ENCODE measurements at places on chromosomes 16 and 17. TPM values are rescaled to one million over a fixed set of nuclear protein-coding genes. Genes with fewer than 3 reads are reported as not detected.

The SLFN12L gene
- not detected for total RNA-seq

The MYH11 gene
- total RNA-seq: 0.19 TPM

DNA sequence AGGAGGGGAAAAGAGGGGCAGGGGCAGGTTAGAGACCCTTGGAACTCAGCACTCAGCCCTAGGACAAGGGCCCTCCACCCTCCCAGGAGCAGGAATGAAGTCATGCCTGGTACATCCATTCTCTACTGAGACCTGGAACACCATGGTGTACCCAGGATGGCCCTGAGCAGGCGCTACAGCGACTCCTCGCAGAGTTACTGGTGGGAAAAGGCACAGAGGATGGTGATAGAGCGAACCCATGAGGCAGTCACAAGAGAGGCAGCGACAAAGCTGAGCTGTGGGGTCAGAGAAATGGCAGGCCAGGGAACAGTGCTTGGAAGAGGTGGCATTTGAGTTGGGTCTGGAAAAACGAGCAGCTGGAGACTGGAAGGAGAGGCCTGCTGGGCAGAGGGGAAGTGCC lies 37.5 kb downstream of the SRCIN1 start:
- DNase-seq: no peak

DNA sequence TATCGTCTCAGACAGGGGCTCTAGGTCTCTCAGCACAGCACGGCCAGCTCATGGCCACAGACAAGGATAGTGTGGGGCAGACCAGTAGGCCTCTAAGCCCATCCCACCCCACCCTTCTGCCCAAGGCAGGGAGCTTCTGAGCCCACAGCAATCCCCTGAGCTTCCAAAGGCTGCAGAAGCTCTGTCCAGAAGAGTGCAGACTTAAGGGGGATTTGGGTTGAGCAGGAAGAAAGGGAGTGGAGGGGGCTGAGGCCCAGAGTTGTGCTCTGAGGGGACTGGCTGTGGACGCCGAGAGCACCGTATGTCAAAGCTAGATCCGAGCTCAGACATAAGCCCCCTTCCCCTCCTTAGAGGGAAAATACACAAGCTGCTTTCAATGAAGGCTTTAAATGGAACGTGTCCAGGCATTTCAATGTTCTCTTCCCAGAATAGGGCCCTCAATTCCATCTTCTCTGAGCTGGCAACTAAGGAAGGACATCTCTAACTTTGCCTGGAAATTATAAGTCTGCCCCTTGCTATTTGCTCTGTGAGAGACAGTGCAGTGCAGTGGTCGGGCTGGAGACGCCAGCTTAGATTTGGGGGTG lies 116.4 kb upstream of the RPL38 start:
- no peak for DNase-seq

- peak; percentile 41 for DNase-seq
Measured at GRCh38 chr17:48499735-48500434, 30.9 kb downstream of the HOXB1 start.

DNA sequence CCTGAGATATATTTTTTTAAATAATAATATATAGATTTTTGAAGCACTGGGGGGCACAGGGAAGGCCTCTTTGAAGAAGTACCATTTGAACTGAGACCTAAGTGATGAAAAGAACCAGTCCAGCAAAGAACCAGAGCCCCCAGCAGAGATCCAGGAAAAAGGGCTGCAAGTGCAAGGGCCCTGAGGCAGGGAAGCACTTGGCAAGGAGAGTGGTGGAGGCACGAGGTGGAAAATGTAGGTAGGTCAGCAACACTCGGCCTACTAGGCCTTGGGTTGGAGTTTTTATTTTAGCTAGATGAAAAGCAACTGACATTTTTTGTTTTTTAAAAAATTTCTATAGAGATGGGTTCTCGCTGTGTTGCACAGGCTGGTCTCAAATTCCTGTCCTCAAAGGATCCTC lies 1.6 kb upstream of the CD19 start:
- no peak for DNase-seq

- peak; percentile 74 for DNase-seq
Measured at GRCh38 chr16:69566240-69566980, 644 bp downstream of the NFAT5 start.

The CDRT15L2 gene
- not detected for total RNA-seq

DNA sequence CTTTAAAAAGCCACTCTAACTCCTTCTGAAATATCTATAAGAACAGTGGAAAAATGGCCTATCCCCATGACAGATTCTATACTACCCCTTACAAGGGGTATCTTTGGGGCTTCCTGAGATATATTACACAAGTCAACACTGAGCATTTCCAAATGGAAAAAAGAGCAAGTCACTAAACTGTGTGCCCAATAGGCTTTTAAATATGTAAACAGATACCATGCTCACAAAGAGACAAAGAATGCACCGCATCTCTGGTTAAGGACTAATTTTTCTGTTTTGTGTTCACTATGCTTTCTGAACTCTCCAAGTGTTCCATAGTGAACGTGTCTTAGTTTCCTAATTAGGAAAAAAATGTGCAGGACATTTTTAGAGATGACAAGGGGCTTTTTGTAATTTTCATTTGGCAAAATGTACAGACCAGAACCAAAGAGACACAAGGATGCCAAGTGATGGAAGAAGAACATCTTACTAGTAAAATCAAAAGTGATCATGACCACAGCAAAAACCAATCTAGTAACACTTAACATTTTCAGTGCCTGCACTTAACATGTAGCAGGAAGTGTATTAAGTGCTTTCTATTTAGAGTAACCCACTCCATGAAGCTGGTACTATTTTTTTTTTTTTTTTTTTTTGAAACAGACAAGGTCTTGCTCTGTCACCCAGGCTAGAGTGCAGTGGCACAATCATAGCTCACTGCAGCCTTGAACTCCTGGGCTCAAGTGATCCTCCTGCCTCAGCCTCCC lies 21.5 kb downstream of the MYH11 start:
- no peak for DNase-seq

The NHLRC4 gene
- total RNA-seq: not detected

The TMEM92 gene
- 14.6 TPM for total RNA-seq

DNA sequence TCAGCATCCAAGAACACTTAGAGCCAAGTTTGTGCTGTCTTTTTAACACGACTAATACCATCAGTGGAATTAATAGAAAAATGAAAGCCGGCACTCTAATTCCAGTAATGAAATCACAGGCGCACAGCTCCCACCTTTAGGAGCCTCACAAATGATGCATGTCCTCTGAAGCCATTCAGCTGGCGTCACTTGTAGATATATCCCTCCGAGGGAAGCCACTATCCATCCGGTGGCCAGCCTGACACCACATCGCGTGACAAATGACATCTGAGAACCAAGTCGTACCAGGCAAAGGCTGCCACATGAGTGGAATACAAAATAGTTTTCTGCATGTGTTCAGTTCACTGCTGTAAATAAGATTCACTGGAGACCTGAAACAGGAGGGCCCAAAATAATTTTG lies 205.6 kb downstream of the GRIN2A start:
- DNase-seq: no peak

GRCh38 chr16:4615384-4616046 lies 827 bp upstream of the UBALD1 start:
- no peak for DNase-seq

GRCh38 chr16:50473356-50473945 lies 74.7 kb upstream of the NKD1 start:
- peak; percentile 22 for DNase-seq

DNA sequence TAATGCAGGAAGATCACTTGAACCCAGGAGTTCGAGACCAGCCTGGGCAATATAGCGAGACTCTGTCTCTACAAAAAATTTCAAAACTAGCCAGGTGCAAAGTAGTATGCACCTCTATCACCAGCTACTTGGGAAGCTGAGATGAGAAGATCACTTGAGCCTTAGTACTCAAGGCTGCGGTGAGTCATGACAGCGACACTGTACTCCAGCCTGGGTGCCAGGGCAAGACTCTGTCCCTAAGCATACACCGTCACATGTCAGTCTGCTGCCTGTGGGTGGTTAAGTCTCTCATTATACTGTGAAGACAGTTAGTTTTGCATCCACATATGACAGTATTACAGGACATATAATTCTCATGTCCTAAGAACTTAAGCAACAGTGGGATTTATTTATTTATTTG lies 21.8 kb downstream of the NMRAL1 start:
- DNase-seq: no peak

The CPPED1 gene
- total RNA-seq: 34.9 TPM

The SHCBP1 gene
- 21.8 TPM for total RNA-seq

The CTRB2 gene
- not detected for total RNA-seq

DNA sequence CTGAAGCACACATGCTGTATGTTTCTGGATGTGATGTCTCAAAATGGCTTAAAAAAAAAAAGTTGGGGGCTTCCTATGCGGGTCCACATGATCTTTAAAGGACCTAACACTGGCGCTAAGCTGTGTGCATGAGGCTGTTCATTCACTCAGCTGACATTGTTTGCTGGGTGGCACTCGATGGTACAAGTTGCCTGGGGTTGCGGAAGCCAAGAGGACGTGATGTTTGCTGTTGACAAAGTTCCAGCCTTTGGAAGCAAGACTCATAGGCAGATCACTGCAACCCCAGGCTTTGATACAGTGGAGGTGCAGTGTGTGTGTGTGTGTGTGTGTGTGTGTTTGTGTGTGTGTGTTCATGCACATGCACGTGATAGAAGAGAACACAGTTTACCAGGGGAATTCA lies 29.5 kb upstream of the DNAI2 start:
- DNase-seq: no peak

GRCh38 chr16:1333149-1333812 lies at the start of gene BAIAP3:
TSS of gene BAIAP3 (plus strand) at chr16:1333645. CDS start at chr16:1338550, 4,905 bp downstream.
- DNase-seq: no peak

The HAP1 gene
- total RNA-seq: 3.2 TPM

Measured in Caco-2 (cell line).